NCI-H1048 (cell line): ENCODE measurements at places on chromosomes 16 and 17.

- no peak for DNase-seq
These were observed 20.9 kb downstream of the SOCS1 start for GRCh38 chr16:11234884-11235702.

- no peak for DNase-seq
These were observed 16.2 kb downstream of the VMP1 start for GRCh38 chr17:59723607-59724006.

GRCh38 chr17:80827646-80828643, 163.7 kb upstream of the CHMP6 start:
- DNase-seq, result no peak

GRCh38 chr16:51577621-51578303, 426.7 kb upstream of the SALL1 start:
- DNase-seq, result no peak

DNA sequence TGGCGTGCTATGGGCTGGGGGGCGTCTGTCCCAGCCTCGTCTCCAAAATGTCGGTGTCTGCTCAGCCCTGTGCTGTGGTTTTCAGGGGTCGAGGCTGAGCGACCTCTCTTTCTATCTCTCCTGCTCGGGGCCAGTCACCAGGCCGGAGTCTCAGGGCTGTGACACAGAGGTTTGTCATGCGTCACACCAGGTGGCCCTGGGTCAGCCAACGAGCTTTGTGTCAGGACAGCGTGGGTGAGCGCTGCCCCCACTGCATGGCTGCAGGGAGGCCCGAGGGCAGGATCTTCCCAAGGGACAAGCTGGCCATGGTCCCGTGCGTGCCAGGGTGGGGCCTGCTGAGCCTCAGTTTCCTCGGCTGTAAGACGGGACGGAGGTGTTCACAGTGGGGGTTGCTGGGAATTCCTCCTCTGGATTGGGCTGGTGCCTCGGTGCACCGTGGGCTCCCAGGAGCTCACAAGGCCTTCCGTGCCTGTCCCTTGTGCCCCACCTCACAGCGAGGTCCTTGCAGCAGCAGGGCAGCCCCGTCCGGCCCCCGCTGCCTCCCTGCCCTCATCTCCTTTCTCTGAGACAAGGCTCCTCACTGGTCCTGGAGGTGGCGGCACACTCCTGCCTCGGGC, 50.5 kb downstream of the CBFA2T3 start:
- no peak for DNase-seq

- no peak for DNase-seq
These were observed 48.0 kb upstream of the CDYL2 start for GRCh38 chr16:80852261-80852872.

- no peak for DNase-seq
These were observed 28.9 kb downstream of the ITFG1 start for GRCh38 chr16:47431960-47432359.

GRCh38 chr16:11078812-11079459, 134.6 kb downstream of the CLEC16A start:
- DNase-seq, result no peak

DNA sequence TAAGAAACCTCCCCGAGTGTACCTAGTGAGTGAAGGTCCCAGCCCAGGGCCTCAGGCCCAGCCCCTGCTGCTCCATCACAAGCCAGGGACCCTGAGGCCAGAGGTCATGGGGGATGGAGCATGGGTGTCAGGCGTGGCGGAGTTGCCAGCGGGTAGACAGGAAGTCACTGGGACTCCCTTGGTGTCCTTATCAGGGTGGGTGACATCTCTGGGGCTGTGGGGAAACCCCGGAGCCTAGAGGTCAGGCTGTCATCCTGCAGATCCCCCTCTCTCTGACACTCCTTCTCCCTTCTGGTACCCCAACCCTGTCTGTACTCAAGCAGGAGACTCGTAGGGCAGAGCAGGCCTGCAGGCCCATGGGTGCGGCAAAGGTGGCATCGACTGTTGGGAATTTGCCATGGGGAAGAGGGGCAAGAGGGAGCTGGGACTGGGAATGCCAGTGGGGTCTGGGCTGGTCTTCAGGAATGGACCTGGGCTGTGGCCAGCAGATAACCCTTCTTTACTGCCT, 10.8 kb upstream of the ADGRG1 start:
- DNase-seq, result no peak
